ENCODE measurements at places on chromosomes 16 and 17. TPM values are rescaled to one million over a fixed set of nuclear protein-coding genes. Genes with fewer than 3 reads are reported as not detected.

Gene TBC1D3L
- total RNA-seq: 26.1 TPM

GRCh38 chr17:72122765-72123529 lies 2.1 kb downstream of the SOX9 start:
- no peak for DNase-seq

- no peak for DNase-seq
These were observed 11.5 kb upstream of the C17orf113 start for GRCh38 chr17:42061646-42062487.

DNA sequence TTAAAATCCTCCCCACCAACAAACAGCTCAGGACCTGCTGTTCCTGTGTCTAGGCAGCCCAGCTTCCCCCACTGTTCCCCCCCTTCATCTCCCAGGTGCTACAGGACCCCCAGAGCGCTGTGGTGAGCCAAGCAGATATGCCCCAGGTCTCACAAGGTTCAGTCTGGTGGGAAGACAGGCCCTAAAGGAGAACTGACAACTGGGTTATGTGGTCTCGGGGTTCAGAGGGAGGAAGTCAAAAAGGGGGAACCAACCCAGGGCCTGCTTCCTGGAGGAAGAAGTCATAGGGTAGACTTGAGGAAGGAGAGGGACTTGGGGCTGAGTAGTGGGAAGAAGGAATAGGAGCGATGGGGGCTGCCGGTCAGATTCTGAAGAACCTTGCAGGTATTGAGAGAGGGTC lies 2.6 kb downstream of the RIPOR1 start:
- DNase-seq: no peak

Gene SPEM3
- total RNA-seq: not detected

GRCh38 chr16:84699147-84699711 lies 571 bp upstream of the USP10 start:
- DNase-seq: no peak

All from activated T-cell treated with anti-CD3 and anti-CD28 coated beads, Interleukin-2, amount 50 U/mL, for 72 hours (primary cell).